M059J (cell line): ENCODE measurements at places on chromosomes 16 and 17. TPM values are rescaled to one million over a fixed set of nuclear protein-coding genes. Genes with fewer than 3 reads are reported as not detected.

The MYH2 gene
- not detected in 2 replicates for total RNA-seq

The SERPINF2 gene
- 0.05 TPM in 1 of 2 replicates, not detected in the other for total RNA-seq

The SCNN1G gene
- total RNA-seq: not detected in 2 replicates

The TBC1D3K gene
- total RNA-seq: not detected in 2 replicates

The ST6GALNAC1 gene
- not detected in 2 replicates for total RNA-seq

The WFIKKN1 gene
- 0.62 and 2.9 TPM in 2 replicates for total RNA-seq

The SOCS3 gene
- total RNA-seq: 26.6 and 39.3 TPM in 2 replicates

The NOL3 gene
- total RNA-seq: 29.1 and 58.9 TPM in 2 replicates

The SLFN14 gene
- not detected in 2 replicates for total RNA-seq

The CMTM2 gene
- total RNA-seq: not detected in 2 replicates

The PAQR4 gene
- 24.0 and 38.7 TPM in 2 replicates for total RNA-seq

The CASKIN1 gene
- not detected in 2 replicates for total RNA-seq

DNA sequence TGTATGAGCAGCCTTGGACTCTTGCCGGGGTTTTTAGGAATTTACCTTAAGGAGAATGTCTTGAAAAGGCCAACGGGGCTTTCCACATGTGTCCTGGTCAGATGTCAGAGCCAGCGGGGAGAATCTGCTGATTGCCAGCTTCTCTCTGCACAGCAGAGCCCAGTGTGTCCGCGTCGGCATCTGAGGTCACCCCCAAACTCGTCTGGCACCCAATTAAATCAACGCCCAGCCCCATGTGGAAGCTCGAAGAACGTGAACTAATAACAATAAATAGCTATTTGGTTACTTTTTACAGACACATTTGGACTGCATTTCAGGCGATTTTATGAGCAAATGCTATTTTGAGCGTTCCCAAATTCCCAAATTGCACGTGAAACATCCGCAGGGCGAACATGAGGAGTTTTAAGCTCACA, 303.5 kb downstream of the FOXL1 start:
- DNase-seq: no peak

DNA sequence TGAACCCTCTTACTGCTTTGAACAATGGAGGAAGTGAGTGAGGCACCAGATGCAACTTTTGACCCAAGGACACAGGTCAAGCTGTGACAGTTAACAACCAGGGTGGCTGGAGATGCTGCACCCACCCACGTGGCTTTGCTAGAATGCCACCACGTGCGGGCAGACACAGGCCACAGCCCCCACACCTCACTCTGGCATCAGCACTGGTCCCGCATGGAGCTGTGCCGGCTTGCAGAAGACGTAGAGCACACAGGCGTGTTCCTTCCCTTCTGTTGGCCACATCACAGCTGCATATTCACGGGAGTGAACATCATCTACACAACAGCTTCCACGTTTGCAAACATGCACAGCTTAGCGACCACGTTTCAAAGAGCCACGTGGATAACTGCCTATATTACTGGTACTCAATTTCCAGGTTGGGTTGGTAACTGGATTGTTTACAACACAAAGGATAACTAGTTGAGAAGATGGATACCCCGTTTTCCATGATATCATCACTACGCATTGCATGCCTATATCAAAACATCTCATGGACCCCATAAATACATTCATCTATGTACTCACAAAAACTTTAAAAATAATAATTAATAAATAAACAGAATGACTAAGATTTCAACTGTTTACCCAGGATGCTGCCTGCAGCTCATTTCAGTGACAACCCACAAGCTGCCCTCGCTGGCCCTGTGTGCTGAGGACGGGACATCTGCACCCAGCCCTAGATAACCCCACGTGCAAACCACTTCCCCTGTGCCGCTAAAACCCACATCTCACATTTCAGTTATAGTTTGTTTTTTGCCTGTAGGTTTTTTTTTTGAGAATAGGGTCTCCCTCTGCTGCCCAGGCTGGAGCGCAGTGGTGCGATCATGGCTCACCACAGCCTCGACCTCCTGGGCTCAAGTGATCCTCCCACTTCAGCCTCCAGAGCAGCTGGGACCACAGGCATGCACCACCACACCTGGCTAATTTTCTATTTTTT, 132.0 kb downstream of the ANKRD11 start:
- DNase-seq: no peak

- no peak for DNase-seq
Measured at GRCh38 chr17:13784434-13785095, 182.8 kb upstream of the HS3ST3A1 start.

GRCh38 chr16:66923866-66924265, 1.5 kb downstream of the RRAD start:
- no peak for DNase-seq

DNA sequence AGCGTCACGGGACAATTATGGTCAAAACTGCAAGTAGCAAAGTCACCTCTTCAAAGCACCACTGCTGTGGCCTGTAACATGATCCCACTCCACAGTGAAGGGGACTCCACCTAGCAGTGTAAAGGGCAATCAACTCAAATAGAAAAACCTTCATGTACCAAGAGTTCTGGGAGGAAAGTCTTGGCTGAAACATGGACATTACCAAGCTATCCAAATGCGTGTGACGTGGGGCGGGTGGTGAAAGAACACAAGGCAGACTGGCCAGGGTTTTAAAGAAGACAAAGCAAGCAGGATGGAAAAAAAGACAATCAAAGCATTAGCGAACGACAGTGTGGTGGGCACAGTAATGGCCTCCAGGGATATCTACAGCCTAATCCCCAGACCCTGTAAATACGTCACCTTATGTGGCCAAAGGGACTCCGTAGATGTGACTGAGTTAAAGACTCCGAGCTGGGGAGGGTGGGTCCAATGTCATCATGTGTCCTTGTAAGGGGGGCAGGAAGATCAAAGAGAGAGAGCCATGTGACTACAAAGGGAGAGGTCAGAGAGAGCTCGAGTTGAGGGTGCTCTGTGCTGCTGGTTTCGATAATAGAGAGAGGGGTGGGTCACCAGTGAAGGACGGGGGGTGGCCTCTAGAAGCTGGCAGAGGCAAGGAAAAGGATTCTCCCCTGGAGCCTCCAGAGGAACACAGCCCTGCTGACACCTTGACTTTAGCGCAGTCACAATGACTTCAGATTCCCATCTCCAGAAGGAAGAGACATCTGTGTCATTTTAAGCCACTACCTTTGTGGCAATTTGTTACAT, 6.0 kb downstream of the HSDL1 start:
- peak; percentile 75 for DNase-seq

DNA sequence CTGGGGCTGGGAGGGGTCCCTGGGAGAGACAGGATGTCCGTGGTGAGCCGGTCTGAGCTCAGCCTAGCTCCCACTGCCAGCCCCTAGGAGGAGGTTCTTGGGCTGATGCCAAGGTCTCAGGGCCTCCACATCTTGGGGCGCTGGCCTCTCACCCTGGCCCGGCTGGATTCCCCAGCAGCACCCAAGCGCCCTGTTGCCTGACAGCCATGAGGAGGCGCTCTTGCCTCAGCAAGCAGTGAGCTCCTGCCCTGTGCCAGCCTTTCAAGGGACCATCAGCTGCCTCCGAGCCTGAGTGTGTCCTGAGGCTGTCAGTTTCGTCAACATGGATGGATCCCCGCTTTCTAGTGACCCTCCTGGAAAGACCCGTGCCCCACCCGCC, 234.9 kb upstream of the CIBAR2 start:
- DNase-seq: no peak

GRCh38 chr17:67853703-67854102, 28.4 kb downstream of the BPTF start:
- DNase-seq: no peak

GRCh38 chr17:32671896-32672295, 185.1 kb downstream of the CDK5R1 start:
- no peak for DNase-seq

GRCh38 chr17:11852912-11853311, 144.4 kb downstream of the ZNF18 start:
- DNase-seq: no peak

GRCh38 chr16:1830213-1830612, 3.2 kb downstream of the FAHD1 start:
- DNase-seq: no peak

GRCh38 chr17:4256952-4257351, 6.8 kb downstream of the ANKFY1 start:
- peak; percentile 54 for DNase-seq

- peak; percentile 43 for DNase-seq
Measured at GRCh38 chr17:82097184-82097918, 685 bp downstream of the FASN start.

- DNase-seq: peak; percentile 43
Measured at GRCh38 chr16:65123396-65124211, 1.7 kb upstream of the CDH11 start.

DNA sequence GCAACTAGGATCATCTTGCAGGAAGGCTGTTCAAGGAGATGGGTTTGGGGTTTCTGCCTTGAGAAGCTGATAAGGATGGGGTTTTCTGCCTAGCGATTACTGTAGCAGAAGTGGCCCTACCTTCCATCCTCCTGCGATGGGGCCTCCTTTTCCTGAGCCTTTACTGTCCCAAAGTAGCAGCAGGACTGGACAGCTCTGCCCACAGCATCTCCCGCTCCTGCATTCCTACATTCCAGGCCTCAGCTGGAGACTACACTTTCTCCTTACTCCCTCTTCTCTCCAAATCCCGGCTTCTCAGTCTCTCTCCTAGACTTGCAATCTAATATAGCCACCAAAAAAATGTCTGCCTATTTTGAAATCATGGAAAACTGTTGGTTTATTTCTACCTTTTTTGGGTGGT, 355.4 kb downstream of the CA10 start:
- DNase-seq: no peak

DNA sequence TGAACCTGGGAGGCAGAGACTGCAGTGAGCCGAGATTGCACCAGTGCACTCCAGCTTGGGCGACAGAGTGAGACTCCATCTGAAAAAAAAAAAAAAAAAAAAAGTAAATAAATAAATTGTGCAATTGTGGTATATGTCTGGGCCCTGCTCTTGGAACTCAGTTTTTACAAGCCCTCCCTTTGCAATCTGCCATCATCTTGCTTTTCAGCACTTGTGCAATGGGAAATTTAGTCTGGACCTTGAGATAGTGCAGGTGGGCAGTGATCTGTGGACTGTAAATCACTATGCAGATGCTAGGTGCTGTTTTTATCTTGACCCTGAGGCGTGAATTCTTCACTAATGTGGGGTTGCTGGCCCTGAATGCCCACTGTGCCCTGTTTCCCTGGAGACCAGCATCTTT, 6.5 kb upstream of the RAP1GAP2 start:
- DNase-seq: no peak

DNA sequence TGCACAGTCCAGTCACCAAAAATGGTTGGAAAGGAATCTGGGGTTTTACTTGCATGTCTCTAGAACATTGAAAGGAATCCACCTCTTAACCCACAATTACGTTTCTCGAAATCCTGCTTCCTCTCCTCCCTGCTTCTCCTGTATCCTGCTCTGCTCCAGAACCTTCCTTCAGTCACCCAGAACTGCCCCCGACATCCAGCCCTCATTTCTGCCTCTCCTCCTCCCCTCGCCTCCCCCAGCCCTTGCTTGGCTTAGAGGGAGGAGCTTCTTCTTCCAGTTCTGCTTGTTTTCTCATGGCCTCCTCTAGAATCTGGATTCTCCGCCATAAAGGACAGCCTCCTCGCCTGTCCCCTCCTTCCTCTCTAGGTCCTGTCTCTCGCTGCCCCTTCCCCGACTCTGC, 48.3 kb downstream of the ZDHHC7 start:
- DNase-seq: no peak

DNA sequence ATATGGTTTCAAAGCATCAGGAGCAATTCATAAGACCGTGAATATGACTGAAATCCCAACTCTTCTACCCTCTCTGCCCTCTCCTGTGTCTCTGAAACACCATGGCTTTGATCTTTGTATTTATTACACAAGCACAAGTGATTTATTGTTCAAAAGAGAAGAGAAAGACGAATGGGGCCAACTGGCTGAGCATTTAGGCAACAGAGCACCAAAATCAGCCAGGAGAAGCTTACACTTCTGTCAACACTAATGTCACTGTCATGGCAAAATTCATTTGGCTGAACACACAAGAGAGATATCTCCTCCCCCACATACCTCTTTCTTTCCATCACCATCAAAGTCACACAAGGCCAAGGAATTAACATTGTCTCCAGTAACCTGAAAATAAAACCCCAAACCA, 9.3 kb downstream of the BBS2 start:
- DNase-seq: no peak

- no peak for DNase-seq
Measured at GRCh38 chr17:52159246-52160135, 977 bp upstream of the CA10 start.

DNA sequence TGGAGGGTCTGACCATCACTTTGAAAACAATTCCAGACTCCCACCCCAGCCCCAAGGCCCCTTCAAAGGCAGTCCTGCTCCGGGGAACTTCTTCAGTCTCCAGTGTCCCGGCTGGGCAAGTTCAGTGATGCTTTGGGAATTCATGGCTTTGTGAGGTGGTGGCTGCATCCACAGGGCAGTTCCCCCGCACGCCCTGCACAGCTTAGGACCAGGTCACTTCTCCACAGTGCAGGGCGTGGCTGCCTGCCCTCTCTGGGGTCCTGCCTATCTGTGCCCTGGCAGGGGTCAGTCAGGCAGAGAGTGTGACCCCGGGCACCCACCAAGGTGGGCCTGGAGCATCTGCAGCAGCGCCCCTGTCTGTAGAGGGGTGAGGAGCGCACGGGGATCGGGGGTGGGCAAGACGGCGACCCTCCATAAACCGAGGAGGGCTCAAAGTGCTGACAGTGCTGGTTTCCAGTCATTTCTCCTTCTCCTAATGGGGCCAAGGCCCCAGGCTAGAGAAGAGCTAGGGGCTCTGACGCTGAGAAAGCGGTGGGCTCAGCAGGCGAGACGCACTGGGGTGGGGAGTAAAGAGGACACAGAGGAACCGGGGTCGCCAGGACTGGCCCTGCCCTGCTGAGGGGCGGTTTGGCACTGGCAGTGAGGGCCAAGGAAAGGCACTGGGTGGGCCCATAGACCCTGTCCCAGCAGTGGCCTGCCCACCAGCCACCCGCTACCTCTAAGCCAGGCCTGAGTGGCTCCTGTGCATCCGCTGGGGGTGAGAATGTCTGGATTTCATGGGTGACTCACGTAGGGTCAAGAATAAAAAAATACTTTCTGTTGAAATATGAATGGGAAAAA, 4.2 kb upstream of the ARHGAP27 start:
- DNase-seq: no peak

- no peak for DNase-seq
Measured at GRCh38 chr16:55615071-55615470, 40.7 kb upstream of the SLC6A2 start.

DNA sequence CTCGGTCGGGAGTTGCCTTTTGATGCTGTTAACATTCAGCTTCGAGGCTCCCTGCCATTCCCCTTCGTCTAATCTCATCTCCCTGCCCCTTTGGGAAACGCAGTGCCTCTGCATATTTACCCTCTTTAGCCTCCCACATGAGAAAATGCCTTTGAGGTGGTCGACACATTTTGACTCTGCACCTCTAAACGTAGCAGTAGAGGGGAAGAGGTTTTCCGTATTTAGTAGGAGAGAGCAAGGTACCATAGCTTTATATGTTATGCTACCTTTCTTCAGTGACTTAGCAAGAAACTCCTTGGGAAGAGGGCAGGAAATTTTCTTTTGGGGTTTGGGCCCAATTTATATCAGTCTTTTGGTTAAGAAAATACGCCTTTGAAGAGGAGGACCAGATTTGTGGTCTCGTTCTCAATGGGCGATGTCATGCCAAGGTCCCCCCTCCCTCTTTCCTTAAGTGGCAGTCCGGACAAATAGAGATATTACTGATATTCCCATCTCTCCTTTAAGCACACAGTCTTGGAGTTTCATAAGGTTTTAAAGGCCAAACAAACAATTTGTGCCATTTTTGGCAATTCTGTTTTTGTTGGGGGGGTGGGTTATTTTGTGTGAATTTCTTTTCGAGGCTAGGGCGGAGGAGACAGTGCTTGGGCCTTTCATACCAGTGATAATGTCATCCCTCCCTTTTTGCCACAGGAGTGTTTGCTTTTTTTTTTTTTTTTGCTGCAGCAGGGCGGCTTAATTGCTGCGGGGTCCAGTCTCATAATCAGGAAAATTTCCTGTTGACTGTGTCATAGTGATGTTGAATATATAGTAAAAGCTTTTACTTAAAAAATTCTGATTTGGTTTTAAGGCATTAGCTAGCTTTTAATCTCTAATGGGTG, 1.5 kb downstream of the PAFAH1B1 start:
- DNase-seq: peak; percentile 6
